Naive thymus-derived CD4-positive, alpha-beta T cell (primary cell): ENCODE measurements at places on chromosomes 12 and 14. TPM values are rescaled to one million over a fixed set of nuclear protein-coding genes. Genes with fewer than 3 reads are reported as not detected.

TAPBPL gene
- total RNA-seq, result 23.0 TPM

ANO4 gene
- total RNA-seq, result not detected

TMTC1 gene
- total RNA-seq, result 2.8 TPM

EPYC gene
- total RNA-seq, result not detected

LRP1 gene
- total RNA-seq, result 14.8 TPM

CLEC2A gene
- not detected for total RNA-seq

- no peak for DNase-seq
- H3K27me3 ChIP-seq, result no peaks in the 10 kb centered on the region
- no peak overlapping the region for H3K4me3 ChIP-seq
- H3K4me1 ChIP-seq, result no peaks in the 10 kb centered on the region
These were observed 19.9 kb upstream of the RASSF8 start for GRCh38 chr12:25938581-25938980.

DNA sequence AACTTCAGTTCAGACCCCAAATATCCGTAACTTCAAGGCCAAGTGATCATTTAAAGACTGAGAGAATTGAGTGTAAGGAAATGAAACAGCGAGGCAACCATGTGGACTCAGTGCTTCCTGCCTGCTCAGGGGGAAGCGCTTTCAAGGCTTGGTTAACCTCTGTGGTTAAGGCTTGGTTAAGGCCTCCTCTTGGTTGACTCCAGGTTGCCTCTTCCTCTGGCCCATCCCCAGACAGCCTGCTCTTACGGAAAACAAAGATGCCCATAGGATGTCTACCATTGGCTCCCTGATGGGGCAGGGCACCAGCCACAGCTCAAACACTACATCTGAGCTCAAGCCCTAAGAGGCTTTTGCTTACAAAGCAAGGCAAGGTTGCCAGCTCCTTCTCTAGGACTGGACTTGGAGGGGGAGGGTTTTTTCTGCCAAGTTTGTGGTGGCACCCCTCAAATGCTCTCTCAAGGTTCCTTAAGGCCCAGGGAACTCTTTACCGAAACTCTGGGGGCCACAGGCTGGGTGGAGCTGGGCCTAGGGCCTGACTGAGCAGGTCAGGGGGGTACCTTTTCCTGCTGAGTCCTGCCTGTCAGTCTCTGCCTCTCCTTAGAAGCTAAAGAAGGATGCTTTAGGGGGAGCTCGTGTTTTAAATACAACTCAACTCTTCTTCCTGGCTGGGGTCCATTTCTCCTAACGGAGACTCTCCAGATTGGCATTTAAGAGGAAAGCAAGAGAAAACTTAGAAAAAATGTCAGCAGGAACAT, 13.7 kb downstream of the COL2A1 start:
- H3K4me3 ChIP-seq, result no peak overlapping the region
- H3K27me3 ChIP-seq, result no peaks in the 10 kb centered on the region
- no peaks in the 10 kb centered on the region for H3K36me3 ChIP-seq
- peaks cover 17% of the 10 kb centered on the region for H3K4me1 ChIP-seq
- H3K27ac ChIP-seq, result no peak overlapping the region

DNA sequence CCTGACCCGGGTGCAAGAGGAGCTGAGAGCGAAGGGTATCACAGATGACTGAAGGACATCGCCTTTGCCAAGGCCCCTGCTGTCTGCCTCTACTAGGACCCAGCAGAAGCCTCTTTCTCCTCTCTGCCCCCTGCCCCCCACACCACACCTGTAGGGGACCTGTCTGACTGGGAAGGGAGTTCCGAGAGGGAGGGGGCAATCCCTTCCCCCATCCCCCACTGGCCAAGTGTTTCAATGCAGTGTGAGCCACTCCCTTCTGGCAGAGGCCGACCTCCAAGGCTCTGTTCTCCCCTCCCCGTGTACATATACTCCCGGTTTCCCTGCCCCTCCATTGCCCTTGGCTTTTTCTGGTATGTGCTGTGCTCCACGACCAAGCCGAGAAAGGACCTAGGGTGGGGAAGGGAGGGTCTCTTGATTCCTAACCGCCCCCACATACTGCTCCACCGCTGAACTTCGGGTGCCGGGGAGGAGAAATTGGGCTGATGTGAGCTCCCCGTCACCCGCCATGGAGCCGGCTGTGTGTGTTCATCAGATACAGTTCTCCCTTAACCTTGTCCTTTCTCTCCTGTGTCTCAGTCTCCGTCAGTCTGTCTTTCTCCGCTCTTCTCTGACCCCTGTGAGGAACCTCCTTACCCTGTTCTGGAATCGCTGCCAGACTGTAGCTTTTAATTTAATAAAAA, 2.0 kb upstream of the ARHGEF25 start:
- no peak overlapping the region for H3K27ac ChIP-seq
- H3K4me3 ChIP-seq, result no peak overlapping the region
- no peaks in the 10 kb centered on the region for H3K36me3 ChIP-seq
- peaks cover 2% of the 10 kb centered on the region for H3K27me3 ChIP-seq

DNA sequence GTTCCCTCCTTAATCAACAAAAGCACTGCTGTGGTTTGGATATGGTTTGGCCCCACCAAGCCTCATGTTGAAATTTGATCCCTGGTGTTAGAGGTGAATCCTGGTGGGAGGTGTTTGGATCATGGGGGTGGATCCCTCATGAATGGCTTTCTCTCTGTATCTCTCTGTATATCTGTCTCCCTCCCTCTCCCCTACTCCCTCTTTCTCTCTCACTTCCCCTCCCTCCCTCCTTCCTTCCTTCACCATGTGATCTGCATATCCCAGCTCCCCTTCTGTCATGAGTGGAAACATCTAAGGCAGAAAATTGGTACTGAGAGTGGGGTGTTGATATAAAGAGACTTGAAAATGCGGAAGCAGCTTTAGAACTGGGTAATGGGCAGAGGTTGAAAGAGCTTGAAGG, 5.2 kb downstream of the GSKIP start:
- no peak for DNase-seq
- no peak overlapping the region for H3K27ac ChIP-seq
- peaks cover 11% of the 10 kb centered on the region for H3K4me1 ChIP-seq
- no peaks in the 10 kb centered on the region for H3K27me3 ChIP-seq
- H3K4me3 ChIP-seq, result no peak overlapping the region

DNA sequence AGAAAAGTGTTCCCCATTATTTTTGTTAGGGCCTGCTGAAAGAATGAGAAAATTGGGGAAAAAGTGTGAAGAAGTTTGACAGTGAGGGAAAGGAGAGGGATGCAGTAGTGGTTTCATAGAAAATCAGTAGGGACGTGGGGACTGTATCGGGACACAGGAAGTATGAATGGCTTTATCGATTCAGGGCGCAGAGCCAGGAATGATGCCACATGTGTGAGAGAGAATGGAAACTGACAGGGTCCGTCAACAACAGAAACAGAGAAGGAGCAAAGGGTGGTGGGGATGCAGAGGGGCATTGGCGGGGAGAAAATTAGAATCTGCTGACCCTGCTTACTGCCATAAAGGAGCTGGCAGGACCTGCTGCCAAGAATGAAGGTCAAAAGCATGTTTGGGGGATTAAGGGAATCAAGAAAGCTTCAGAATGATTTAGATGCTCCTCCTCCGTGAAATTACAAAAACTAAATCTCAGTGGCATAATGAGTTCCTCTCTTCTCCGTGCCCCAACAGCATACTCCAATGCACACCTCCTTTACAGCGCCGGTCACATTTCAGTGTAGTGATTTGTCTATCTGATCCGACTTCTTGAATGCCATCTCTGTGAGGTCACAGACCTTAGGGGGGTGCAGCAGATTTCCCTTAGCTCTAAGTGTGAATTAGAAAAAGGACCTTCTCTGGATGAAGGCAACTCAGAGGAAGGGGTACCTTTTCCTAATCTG, 92.6 kb downstream of the EMP1 start:
- no peaks in the 10 kb centered on the region for H3K27me3 ChIP-seq
- H3K4me1 ChIP-seq, result no peaks in the 10 kb centered on the region
- no peaks in the 10 kb centered on the region for H3K36me3 ChIP-seq
- DNase-seq, result no peak
- no peak overlapping the region for H3K27ac ChIP-seq
- H3K4me3 ChIP-seq, result no peak overlapping the region

DNA sequence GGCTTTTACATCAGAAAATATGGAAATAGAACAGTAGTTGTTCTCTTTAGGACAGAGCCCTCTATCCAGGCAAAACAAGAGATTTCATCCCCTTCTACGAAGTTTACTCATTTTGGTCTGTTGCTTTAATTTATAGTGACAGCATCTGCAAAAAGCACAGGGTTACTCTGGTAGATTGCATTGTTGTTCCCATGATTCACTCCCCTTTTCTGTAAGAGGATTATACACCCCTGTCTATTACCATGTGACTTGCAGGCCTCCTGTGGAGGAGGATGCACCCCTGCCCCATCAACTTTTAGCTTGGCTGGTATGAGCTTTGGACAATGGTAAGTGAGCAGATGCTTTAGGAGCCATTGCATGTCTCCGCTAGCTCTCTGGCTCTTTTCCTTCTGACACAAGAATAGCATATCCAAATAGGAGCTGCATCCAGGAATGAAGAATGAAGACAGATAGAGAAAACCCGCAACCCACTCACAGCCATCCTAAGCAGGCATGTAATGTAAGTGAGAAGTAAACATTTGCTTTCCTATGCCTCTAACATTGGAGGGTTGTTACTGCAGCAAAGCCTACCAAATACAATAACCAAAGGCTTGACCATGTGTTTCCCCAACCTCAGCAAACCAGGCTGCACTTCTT, 304.2 kb downstream of the AKAP6 start:
- no peaks in the 10 kb centered on the region for H3K4me1 ChIP-seq
- no peak for DNase-seq
- no peak overlapping the region for H3K27ac ChIP-seq
- no peaks in the 10 kb centered on the region for H3K36me3 ChIP-seq
- H3K4me3 ChIP-seq, result no peak overlapping the region

GRCh38 chr12:4379405-4379804, at the start of gene FGF23:
TSS of gene FGF23 (minus strand) at chr12:4379712. CDS start at chr12:4379582, 130 bp downstream.
- H3K27ac ChIP-seq, result no peak within 1 kb of the TSS
- H3K4me1 ChIP-seq, result no peaks in the 10 kb centered on the region
- H3K36me3 ChIP-seq, result no peaks in the 10 kb centered on the region
- no peaks in the 10 kb centered on the region for H3K27me3 ChIP-seq
- no peak for DNase-seq
- no peak within 1 kb of the TSS for H3K4me3 ChIP-seq

- no peak overlapping the region for H3K27ac ChIP-seq
- no peaks in the 10 kb centered on the region for H3K36me3 ChIP-seq
- no peak for DNase-seq
- H3K4me3 ChIP-seq, result no peak overlapping the region
- H3K4me1 ChIP-seq, result no peaks in the 10 kb centered on the region
These were observed 229.1 kb downstream of the PPM1H start for GRCh38 chr12:62705846-62706245.

- peak; percentile 39 for DNase-seq
- no peak overlapping the region for H3K27ac ChIP-seq
- no peaks in the 10 kb centered on the region for H3K36me3 ChIP-seq
- H3K27me3 ChIP-seq, result no peaks in the 10 kb centered on the region
These were observed 9.7 kb upstream of the PLBD1 start for GRCh38 chr12:14577344-14577743.

DNA sequence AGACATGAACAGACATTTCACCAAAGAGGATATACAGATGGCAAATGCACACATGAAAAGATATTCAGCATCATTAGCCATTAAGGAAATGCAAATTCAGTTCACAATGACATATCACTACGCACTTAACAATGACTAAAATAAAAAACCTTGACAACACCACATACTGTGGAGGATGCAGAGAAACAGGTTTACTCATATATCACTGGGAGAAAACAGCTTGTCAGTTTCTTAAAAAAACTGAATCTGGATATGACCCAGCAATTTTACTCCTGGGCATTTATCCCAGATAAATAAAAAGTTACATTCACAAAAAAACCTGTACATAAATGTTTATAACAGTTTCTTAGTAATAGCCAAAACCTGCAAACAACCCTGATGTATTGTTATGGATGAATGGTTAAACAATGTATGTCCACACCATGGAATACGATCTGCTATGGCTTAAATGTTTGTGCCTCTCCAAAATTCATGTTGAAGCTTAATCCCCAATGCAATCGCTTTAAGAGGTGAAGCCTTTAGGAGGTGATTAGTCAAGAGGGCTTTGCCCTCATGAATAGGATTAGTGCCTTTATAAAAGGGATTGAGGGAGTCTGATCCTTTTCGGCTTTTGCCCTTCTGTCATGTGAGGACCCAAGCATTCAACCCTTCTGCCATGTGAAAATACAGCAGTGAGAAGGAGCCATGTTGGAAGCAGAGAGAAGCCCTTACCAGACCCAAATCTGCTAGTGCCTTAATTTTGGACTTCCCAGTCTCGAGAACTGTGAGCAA, 36.0 kb upstream of the PPP4R3A start:
- H3K36me3 ChIP-seq, result no peaks in the 10 kb centered on the region
- H3K4me3 ChIP-seq, result no peak overlapping the region
- no peak overlapping the region for H3K27ac ChIP-seq

GRCh38 chr14:61218157-61218556, 63.0 kb downstream of the TMEM30B start:
- H3K27me3 ChIP-seq, result no peaks in the 10 kb centered on the region
- H3K36me3 ChIP-seq, result no peaks in the 10 kb centered on the region
- no peaks in the 10 kb centered on the region for H3K4me1 ChIP-seq
- no peak for DNase-seq

DNA sequence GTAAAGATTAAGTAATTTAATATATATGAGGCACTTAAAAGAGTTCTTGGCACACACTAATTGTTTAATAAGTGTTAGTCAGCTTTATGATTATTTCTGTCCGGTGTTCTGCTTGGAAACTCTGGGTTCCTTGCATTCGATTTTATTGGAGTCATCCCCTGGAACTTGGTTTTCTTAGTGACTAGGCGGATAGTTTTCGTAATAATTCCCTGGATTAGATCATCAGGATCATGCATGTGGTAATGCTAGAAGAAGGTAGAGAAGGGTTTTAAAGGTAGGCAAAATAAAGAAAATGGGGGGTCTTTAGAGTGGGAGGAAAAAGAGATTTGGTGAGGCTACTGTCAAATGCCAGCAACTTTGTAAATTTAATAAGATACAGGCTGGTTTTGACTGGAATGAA, 88.4 kb downstream of the MYF5 start:
- no peak overlapping the region for H3K4me3 ChIP-seq
- no peak overlapping the region for H3K27ac ChIP-seq
- no peaks in the 10 kb centered on the region for H3K4me1 ChIP-seq
- H3K36me3 ChIP-seq, result no peaks in the 10 kb centered on the region
- H3K27me3 ChIP-seq, result no peaks in the 10 kb centered on the region

- H3K27ac ChIP-seq, result no peak overlapping the region
- H3K27me3 ChIP-seq, result no peaks in the 10 kb centered on the region
- no peak for DNase-seq
- no peak overlapping the region for H3K4me3 ChIP-seq
- H3K4me1 ChIP-seq, result no peaks in the 10 kb centered on the region
These were observed 739.2 kb downstream of the VRK1 start for GRCh38 chr14:97536421-97536820.

- no peaks in the 10 kb centered on the region for H3K36me3 ChIP-seq
- H3K4me3 ChIP-seq, result no peak overlapping the region
- H3K27ac ChIP-seq, result no peak overlapping the region
- peaks cover 11% of the 10 kb centered on the region for H3K4me1 ChIP-seq
- no peaks in the 10 kb centered on the region for H3K27me3 ChIP-seq
- no peak for DNase-seq
These were observed 27.7 kb downstream of the FUT8 start for GRCh38 chr14:65440230-65440629.
